Dermis microvascular lymphatic vessel endothelial cell (primary cell): ENCODE measurements at places on chromosomes 4 and X.
A peak's percentile ranks its signal among the peaks of the same experiment; 100 is the strongest.

DNA sequence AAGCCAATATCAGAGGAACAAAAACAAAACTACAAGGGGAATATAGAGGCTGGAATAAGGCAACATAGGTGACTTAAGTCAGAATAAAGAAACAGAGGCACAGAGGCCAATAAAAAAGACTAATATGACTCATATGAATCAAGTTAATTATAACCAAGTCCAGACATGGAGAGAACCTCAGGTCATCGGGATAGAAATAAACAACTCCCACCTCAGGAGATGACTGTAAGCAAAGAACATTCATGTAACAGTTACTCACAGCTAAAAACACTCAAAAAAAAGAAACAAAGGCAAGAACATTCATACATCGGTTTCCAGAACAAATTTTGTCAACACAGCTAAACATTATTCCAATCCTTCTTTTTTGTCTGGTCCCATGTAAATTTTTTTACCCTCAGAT, 60.3 kb upstream of the RXFP1 start:
- no peak for DNase-seq

DNA sequence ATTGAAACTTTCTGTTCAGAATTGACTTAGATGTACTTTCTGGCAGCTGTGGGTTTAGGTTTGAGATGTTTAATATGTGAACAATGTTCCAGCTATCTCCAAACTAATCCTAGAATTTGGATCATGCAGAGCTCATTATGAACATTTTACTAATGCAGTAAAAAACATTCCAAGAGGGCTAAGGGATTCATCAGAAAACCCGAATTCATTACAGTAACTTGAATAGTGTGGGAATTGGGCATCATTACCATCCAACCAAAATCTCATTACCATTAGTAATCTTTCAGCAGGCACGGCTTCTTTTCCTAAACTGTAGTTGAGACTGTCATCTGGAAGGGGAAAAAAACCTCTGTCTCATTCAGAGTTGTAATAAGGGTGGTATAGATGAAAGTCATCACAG, 91.0 kb downstream of the LIMCH1 start:
- no peak for DNase-seq

- DNase-seq = no peak
Measured at GRCh38 chr4:10728016-10728415, 43.4 kb upstream of the CLNK start.

DNA sequence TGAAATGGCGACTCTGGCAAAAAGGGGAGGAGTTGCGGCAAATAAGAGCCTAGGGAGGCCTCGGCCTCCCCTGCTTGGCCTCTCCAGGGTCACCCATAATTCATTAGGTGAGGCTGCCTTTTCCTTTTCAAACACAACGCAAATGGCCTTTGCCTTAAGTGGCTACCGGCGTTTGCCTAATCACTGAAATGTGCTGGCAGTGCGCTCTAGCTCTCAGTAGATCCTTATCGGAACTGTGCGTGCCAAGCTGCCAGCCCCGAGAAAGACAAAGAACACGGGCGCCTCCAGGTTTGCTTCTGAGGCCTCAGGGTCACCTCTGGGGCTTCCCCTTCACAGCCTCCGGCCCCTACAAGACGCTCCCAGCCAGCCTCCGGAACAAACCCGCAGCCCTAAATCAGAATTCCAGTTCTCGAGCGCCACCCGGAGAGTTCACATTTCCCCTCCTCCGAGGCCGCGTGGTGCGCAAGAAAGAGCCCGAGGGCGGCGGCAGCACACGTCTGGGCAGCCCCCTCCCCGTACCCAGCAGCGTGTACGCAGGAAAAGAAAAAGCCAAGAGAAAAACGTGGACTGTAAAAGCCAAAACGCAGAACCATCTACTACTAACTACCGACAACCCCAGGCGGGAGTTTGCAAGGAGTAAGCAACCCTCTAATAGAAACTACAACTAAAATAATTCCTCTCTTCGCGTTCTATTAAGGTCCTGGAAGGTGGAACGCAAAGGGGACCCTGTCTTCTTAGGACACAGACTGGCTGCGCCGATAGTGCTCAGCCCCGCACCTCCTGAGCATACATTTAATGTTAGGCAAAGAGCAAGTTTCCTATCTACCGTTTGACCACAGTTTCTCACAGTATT, 76.5 kb upstream of the BCOR start:
- DNase-seq = no peak

GRCh38 chrX:124212622-124213021, 119.8 kb upstream of the TEX13D start:
- DNase-seq = no peak

- no peak for DNase-seq
Measured at GRCh38 chr4:68365068-68365467, 15.2 kb upstream of the YTHDC1 start.

- DNase-seq = no peak
Measured at GRCh38 chrX:39437670-39438441, 636.6 kb downstream of the MID1IP1 start.

- DNase-seq = no peak
Measured at GRCh38 chr4:180823108-180823507, 1420.1 kb upstream of the TENM3 start.

GRCh38 chr4:8846046-8846720, 25.5 kb downstream of the HMX1 start:
- no peak for DNase-seq

DNA sequence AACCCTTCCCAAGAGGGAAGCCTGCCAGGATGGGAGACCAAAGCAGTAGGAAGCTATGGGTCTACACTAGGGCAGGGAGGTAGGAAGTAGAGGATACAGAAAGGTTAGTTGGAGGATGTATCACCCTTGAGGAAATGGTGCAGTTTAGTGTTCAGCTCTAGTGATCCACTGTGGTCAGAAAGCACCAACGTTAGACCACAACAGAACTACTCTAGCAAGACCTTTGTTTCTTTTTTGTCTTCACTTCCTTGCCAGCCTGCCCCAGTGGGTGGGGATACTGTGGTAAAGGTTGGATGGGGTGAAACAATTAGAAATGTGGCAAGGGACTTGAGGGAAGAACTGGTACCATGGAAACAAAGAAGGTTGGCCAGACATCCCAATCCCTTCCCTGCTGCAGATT, 83.3 kb downstream of the DDIT4L start:
- no peak for DNase-seq

DNA sequence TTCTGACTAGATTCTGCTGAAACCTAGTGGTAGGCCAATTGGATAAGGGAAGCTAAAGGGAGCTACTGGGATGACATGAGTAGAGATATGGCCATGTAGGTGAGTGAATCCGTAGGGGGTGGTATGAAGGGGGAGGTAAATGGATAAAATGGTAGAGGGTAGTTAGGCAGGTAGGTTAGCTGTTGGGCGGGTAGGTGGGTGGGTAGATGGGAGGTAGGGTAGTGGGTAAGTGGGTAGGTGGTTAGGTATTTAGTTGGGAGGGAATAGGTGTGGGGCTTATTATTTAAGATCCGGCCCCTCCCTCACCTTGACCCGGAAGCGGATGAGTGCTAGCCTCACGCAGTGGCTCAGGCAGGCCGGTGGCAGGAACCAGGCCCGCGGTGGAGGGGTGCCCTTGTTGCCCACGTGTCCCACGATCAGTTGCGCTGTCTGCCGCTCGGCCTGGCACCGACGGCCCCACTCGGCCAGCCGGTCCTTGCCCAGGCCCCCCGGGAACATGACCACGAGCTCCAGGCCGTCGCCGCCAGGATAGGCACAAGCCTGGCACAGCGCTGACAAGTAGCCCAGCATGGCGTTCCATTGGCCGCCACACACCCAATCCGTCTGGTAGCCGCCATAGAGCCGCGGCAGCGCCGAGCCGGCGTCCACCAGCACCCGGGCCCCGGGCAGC, 725 bp downstream of the FAM120C start:
- DNase-seq = peak; percentile 57

DNA sequence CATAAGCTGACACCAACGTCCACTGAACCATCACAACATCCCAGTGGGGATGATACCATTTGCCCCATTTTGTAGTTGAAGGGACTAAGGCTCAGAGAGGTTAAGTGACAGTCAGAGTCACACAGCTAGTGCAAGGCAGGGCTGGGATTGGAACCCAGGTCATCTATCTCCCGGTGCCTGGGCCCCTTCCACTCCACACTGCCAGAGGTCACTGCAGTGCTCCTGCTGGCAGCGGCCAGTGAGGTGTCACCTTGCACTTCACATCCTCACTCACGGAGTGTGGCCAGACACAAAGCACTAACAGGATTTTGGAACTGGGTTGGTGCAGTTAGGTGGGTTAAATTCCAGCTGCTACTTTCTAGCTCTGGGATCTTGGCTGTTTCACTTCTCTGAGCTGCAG, 118.7 kb downstream of the ENPP6 start:
- no peak for DNase-seq

- DNase-seq = peak; percentile 70
Measured at GRCh38 chr4:110005461-110006056, 92.9 kb downstream of the EGF start.

GRCh38 chr4:81445196-81445595, 26.5 kb downstream of the RASGEF1B start:
- no peak for DNase-seq

DNA sequence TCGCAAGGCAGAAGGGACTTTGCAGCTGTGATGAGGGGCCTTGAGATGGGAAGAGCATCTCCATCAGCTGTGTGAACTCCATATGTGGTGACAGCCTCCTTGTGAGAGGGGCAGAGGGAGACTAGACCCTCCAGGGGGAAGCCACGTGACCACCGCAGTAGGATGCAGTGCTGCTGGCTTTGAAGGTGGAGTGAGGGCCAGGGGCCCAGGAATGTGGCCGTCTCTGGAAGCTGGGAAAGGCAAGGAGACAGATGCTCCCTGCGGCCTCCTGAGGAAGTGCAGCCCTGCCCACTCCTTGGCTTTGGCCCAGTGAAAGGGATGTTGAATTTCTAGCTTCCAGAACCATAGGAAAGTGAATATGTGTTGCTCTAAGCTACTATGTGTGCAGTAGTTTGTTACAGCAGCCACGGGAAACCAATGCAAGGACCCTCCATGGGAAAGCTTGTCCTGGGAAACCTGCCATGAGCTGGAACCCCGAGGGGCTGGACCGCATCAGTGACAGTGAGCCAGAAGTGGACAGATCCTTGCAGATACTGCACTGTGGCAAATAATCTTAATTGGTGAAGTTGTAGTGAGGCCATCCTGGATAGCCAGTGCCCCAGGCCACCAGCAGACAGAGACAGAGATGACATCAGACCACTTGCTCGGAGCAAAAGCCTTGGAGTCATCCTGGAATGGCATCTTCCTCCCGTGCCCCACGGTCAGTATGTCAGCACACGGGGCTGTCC, 35.4 kb upstream of the SORCS2 start:
- no peak for DNase-seq
